ENCODE measurements at places on chromosomes 3 and 15. TPM values are rescaled to one million over a fixed set of nuclear protein-coding genes. Genes with fewer than 3 reads are reported as not detected.

FES gene
- 16.2 TPM for total RNA-seq

GOLGA6L7 gene
- total RNA-seq: not detected

EXD1 gene
- not detected for total RNA-seq

LRRC2 gene
- 2.2 TPM for total RNA-seq

PLS1 gene
- total RNA-seq: 0.96 TPM

NISCH gene
- 24.0 TPM for total RNA-seq

FOXB1 gene
- total RNA-seq: not detected

SHQ1 gene
- 15.6 TPM for total RNA-seq

CRYGS gene
- total RNA-seq: 1.0 TPM

SSUH2 gene
- not detected for total RNA-seq

BFSP2 gene
- not detected for total RNA-seq

OCA2 gene
- total RNA-seq: 0.16 TPM

ITIH1 gene
- not detected for total RNA-seq

ZCWPW2 gene
- total RNA-seq: 0.39 TPM

MYL3 gene
- not detected for total RNA-seq

BCL2A1 gene
- 2.6 TPM for total RNA-seq

TMEM40 gene
- not detected for total RNA-seq

TUBGCP5 gene
- 14.6 TPM for total RNA-seq

SLC22A14 gene
- not detected for total RNA-seq

SPATA12 gene
- total RNA-seq: not detected

ATG7 gene
- 45.8 TPM for total RNA-seq

LRRC49 gene
- 23.9 TPM for total RNA-seq
